NCI-H524 (cell line): ENCODE measurements at places on chromosomes 3 and 15.

- no peak for DNase-seq
Measured at GRCh38 chr3:15409774-15410173, 17.6 kb downstream of the METTL6 start.

- DNase-seq = no peak
Measured at GRCh38 chr15:101641894-101642293, 10.3 kb downstream of the TM2D3 start.

DNA sequence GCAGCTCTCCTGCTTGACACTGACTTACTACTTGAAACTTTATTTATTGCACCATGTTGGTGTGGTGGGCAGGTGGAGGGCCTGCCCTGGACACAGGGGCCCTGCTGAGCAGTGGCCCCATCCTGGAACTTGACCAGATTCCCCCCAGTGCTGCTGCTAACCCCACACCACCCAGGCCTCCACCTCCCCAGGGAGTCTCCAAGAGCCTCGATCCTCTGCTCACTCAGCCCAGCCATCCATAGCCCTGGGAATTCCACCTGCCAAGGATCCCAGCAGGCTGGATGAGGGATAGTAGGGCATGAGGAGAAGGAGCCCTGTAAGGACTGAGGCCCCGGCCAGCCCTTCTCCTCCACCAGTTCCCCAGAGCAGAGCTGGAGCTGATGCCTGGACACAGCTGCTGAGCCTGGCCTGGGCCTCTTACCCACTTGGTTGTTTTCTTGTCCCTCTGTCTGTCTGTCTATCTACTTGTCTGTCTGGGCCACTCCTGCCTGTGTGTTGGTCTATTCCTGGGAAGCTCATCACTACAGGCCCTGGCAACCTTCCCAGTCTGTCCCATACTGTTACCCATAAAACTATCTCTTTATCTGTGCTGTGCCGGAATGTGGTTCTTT lies 2.8 kb downstream of the CHAC1 start:
- DNase-seq = no peak

DNA sequence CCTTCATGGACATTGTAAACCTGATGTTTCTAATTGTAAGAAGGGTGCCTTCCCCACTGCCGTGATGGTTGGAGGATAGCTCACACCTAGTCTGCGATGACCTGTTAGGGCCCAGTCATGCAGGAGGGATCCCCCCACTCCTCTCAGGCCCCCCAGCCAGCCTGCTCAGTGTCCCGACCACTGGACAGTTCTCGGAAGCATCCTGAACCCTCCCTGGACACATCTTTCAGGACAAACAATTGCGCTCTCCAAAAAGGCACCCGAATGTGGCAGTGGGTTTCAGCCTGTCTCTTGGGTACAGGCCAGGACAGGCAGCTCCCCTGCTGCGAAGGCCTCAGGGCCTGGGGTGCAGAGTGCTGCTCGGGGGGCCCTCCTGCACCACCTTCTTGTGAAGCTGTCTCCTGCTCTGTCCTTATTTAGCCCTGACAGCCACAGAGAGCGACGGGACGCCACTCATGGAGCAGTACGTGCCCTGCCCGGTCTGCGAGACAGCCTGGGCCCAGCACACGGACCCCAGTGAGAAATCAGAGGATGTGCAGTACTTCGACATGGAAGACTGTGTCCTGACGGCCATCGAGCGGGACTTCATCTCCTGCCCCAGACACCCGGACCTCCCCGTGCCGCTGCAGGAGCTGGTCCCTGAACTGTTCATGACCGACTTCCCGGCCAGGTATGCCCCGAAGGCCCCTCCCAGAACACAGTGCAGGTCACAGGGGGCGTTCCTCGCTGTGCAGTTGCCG lies 132.3 kb downstream of the LRRK1 start:
- DNase-seq = no peak

GRCh38 chr15:68300115-68300940 lies 22.8 kb downstream of the FEM1B start:
- DNase-seq = no peak

DNA sequence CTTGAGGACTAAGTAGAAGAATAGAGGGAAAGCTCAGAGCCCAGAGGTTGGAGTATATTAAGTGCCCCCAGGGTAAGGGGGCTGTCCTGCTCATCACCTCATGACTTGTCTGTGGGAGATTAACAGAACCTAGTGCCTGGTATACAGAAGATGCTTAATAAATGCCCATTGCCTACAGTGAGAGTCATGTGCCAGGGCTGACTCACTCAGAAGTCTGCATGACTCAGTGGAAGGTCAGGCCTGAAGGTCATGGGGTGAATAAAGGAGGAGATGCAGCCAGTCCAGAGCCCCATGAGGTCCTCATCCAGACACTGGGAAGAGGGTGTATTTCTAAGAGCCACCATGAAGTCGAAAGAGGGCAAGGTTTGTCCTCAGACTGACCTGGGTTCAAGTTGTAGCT lies 62.5 kb upstream of the TLE3 start:
- DNase-seq = no peak

- DNase-seq = no peak
Measured at GRCh38 chr3:7630925-7631324, 770.0 kb downstream of the GRM7 start.

DNA sequence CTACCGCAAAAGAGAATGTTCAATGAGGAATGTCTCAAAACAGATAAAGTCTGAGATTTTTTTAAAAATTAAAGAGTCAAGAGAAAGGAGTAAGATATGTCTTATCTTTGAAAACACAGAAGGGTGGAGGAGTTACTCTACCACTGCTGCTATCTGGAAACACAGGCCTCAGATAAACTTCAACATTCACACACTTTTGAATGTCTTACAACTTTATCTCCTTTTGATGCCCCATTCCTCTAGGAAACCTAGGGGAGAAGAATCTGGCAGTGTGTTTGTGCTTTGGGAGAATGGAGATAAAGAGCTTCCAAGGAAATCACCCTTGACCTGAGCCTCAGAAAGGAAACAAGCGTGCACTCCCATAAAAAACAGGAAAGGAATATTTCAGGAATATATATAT lies 468.2 kb downstream of the PLOD2 start:
- no peak for DNase-seq

DNA sequence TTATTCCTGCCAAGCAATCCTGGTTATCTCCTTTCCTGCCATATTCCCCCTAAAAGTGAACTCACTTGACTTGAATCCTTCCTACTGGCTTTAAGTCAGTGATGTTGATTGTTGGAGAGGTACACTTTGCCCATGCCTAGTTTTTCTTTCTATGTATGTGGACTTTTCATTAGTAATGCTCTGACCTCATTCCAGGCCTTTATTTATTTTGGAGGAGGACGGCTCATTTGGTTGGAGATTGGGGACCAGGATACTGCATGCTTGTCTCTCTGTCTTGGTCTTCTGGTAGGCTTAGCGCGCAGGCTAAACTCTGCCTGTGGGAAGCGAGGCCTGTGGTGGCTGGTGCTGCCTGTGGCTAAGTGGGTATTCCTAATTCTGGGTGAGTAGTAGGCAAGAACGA lies 29.1 kb upstream of the MTMR10 start:
- DNase-seq = no peak

- no peak for DNase-seq
Measured at GRCh38 chr15:64807051-64807749, 18.2 kb downstream of the PIF1 start.

- DNase-seq = no peak
Measured at GRCh38 chr3:33473813-33474212, 33.6 kb upstream of the UBP1 start.

DNA sequence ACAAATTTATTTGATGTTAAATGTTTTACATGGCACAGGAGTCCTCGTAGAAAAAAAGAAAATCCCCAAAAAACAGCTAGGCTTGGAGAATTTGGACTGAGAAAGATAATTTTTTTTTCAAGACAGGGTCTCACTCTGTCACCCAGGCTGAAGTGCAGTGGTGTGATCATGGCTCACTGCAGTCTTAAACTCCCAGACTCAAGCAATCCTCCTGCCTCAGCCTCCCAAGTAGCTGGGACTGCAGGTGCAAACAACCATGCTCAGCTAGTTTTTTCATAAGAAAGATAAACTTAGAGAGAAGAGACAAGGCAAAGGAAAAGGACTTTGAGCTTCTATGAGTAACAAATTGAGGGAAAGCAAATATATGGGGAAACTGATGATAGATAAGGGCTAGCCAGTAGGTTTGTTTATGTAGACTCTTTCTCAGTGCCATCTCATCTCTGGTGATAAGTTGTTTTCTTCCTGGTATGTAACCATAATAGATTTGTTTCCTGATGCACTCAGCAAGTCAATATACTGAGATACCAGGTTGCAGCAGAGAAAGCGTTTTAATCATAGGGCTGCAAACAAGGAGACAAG lies 13.1 kb upstream of the TRMT10C start:
- no peak for DNase-seq

DNA sequence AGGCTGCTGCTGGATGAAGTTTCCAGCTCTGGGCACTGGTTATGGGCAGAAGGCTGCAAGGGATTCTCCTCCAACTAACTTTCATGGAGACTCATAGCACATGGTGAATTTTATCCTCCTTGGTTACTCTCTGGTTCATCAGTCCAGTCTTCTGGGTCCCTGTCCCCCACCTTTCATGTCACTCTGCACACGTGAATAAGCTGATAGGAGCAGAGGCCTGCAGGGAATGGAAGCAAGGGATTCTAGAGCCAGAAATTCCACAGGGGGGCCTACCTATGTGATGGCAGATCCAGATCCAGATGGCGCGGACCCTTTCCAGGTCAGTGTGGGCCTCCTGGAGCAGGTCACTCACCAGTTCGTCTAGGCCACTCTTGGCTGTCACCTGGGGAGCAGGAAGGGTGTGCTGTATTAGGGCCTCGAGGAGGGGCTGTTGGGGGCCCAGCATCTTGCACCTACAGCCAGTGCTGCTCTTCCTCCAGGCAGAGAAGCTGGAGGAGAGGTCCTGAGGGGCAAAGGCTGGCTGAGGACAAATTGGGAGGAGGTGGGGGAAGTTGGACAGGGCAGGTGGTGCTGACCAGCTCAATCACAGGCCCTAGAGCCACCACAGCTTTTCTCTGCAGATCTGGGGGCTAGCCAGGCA lies 30.2 kb downstream of the KY start:
- no peak for DNase-seq

- DNase-seq = no peak
Measured at GRCh38 chr3:162641907-162642306, 1145.3 kb downstream of the OTOL1 start.

- DNase-seq = no peak
Measured at GRCh38 chr3:73504239-73504638, 120.5 kb downstream of the PDZRN3 start.

GRCh38 chr15:39255760-39256159 lies 325.1 kb upstream of the THBS1 start:
- peak; percentile 99 for DNase-seq

GRCh38 chr15:76034111-76034510 lies 21.9 kb upstream of the NRG4 start:
- no peak for DNase-seq

GRCh38 chr3:37140899-37141541 lies 33.4 kb downstream of the LRRFIP2 start:
- no peak for DNase-seq

GRCh38 chr3:10445561-10446175 lies 59.7 kb downstream of the ATP2B2 start:
- DNase-seq = no peak

- DNase-seq = no peak
Measured at GRCh38 chr3:29338377-29338776, 57.5 kb downstream of the RBMS3 start.

GRCh38 chr15:57646087-57646486 lies 54.4 kb downstream of the MYZAP start:
- no peak for DNase-seq

DNA sequence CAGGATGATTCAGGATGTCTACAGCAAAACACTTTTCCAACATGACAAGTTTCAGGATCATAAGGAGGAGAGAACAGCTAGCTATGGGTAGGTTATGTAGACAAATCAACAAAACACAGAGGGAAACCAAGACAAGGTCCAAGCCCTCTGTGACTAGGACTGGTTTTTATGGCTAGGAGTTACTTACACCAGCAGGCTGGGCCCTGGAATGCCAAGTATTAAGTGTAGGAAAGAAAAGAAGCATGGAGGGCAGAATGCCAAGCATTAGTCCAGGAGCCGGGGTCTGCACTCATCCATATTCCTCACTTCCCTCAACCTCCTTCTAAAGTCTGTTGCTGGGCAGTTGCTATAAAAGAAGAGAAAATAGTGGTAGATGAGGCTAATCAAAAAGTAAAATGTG lies 35.3 kb upstream of the PPP2R3A start:
- DNase-seq = no peak

- DNase-seq = no peak
Measured at GRCh38 chr15:81032355-81032754, 31.6 kb downstream of the TLNRD1 start.

DNA sequence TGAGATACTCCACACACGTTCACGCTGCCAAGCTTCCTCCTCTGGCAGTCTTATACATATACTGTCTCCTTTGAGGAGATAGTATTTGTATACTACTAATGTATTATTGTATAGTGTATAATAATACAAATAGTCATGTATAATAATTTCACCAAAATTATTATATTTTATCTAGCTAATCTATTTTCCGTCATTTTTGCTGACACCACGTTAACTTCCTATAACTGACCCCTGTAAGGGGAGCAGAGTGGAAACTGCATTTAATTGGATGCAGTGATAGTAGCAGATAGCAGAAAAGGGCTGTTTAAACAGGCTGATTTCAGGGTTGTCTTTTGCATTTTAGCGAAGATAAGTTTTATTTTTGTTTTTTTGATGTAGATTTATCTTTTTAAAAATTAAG lies 30.5 kb upstream of the TMEM42 start:
- DNase-seq = no peak

GRCh38 chr15:68023307-68024101 lies 30.6 kb upstream of the PIAS1 start:
- DNase-seq = no peak

DNA sequence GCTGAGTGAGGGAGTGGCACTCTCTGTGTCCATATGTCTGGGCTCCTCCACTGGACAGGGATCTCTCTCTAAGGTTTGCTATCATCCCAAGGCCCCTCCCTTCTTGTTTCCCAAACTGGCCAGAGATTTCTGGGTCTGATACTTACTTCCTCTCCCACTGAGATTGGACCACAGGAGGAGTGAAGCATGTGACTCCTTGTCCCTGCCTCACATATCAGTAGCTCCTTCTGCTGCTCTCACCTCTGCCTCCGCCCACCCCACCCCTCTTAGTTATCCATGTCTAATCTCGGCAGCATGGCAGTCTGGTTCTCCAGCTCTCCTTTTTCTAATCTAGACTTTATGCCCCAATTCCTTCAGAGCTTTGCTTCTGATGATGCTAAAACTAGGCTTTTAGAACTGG lies 223.1 kb downstream of the RPLP1 start:
- no peak for DNase-seq

GRCh38 chr3:113329757-113330156 lies 111.5 kb downstream of the CFAP44 start:
- no peak for DNase-seq

- no peak for DNase-seq
Measured at GRCh38 chr3:157543501-157544035, 40.4 kb upstream of the VEPH1 start.

GRCh38 chr15:89435362-89435761 lies 61.0 kb downstream of the RHCG start:
- DNase-seq = no peak

DNA sequence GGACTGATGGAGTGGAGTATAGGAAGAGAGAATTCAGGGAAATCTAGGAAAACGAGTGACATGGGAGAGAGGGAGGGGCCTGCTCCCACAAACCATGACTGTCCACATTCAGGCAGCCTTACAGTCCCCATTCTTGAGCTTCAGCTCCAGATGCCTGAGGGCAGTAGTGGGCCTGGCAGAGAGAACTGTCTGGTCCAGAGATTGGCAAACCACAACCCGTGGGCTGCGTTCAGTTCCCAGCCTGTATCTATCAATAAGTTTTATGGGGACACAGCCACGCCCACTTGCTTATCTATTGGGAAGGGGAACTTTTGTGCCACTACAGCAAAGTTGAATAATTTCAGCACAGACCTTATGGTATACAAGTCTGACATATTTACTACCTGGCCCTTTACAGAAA lies 63.8 kb downstream of the SLCO2A1 start:
- DNase-seq = no peak

- DNase-seq = no peak
Measured at GRCh38 chr15:49898097-49898496, 220.9 kb downstream of the ATP8B4 start.
